Left ventricle myocardium superior (tissue), 1 donor: ENCODE measurements at places on chromosomes 13 and 19. TPM values are rescaled to one million over a fixed set of nuclear protein-coding genes. Genes with fewer than 3 reads are reported as not detected.

GNA15 gene
- total RNA-seq, result 2.1 TPM

METTL21C gene
- total RNA-seq, result not detected

C13orf42 gene
- not detected for total RNA-seq

C5AR1 gene
- total RNA-seq, result 5.3 TPM

QPCTL gene
- 1.2 TPM for total RNA-seq

CDX2 gene
- total RNA-seq, result not detected

HCN2 gene
- 14.3 TPM for total RNA-seq

PTGIR gene
- 3.0 TPM for total RNA-seq

DPY19L3 gene
- 5.2 TPM for total RNA-seq

LPAR6 gene
- 13.2 TPM for total RNA-seq

SIGLEC12 gene
- total RNA-seq, result not detected

CYP2F1 gene
- total RNA-seq, result not detected

URAD gene
- not detected for total RNA-seq

PRR20C gene
- total RNA-seq, result not detected

PLK5 gene
- not detected for total RNA-seq

SULT2B1 gene
- 0.35 TPM for total RNA-seq

PHLDB3 gene
- 6.0 TPM for total RNA-seq

HS6ST3 gene
- total RNA-seq, result 2.0 TPM

IRGC gene
- not detected for total RNA-seq

ZNF628 gene
- 6.4 TPM for total RNA-seq

C19orf85 gene
- total RNA-seq, result not detected

C19orf81 gene
- total RNA-seq, result 2.7 TPM

CYP2A7 gene
- not detected for total RNA-seq

MICOS13 gene
- total RNA-seq, result 167 TPM

SOX1 gene
- not detected for total RNA-seq

ZIC2 gene
- not detected for total RNA-seq

NOSIP gene
- total RNA-seq, result 46.7 TPM

ZNF302 gene
- 40.2 TPM for total RNA-seq

DACH1 gene
- total RNA-seq, result 3.5 TPM

ZNF154 gene
- 3.5 TPM for total RNA-seq

MIA gene
- 1.1 TPM for total RNA-seq

CGB3 gene
- not detected for total RNA-seq

ZNF837 gene
- total RNA-seq, result 0.37 TPM

MRPS31 gene
- total RNA-seq, result 33.7 TPM

SYT5 gene
- not detected for total RNA-seq

PPM1N gene
- 0.57 TPM for total RNA-seq

S1PR5 gene
- not detected for total RNA-seq
